ENCODE measurements at places on chromosomes 2 and 18. TPM values are rescaled to one million over a fixed set of nuclear protein-coding genes. Genes with fewer than 3 reads are reported as not detected.

DNA sequence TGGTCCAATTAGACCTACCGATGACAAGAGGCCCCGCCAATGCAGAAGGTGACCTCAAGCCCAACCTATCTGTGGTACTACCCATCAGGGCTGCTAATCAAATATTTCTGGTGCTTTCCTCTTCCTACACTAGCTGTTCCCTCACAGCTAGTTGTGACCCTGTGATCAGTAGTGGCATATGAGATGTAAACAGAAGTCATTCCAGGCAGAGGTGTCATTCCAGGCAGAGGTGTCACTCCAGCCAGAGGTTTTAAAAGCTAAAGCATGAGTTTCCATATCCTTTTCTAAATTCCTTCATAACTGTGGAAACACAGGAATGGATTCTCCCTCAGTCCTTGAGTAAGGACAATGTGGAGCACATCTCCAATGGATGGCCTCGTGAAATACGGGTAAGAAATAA, 110.9 kb upstream of the DNAJC10 start:
- DNase-seq, result no peak

- DNase-seq, result no peak
Observed at GRCh38 chr2:162768656-162769055, 69.9 kb downstream of the KCNH7 start.

- DNase-seq, result no peak
Observed at GRCh38 chr2:226352941-226353560, 446.6 kb downstream of the IRS1 start.

The RAB11FIP5 gene
- 52.2 TPM for total RNA-seq

The HOXD10 gene
- total RNA-seq, result 18.1 TPM

The CXCR1 gene
- not detected for total RNA-seq
